ENCODE measurements at places on chromosomes 7 and 10.

GRCh38 chr10:44696496-44696895 lies 214.6 kb upstream of the TMEM72 start:
- no peak for DNase-seq

GRCh38 chr7:8160779-8161345 lies 101.1 kb downstream of the ICA1 start:
- no peak for DNase-seq

- DNase-seq, result no peak
These were observed 46.1 kb upstream of the R3HCC1L start for GRCh38 chr10:98088186-98088971.

DNA sequence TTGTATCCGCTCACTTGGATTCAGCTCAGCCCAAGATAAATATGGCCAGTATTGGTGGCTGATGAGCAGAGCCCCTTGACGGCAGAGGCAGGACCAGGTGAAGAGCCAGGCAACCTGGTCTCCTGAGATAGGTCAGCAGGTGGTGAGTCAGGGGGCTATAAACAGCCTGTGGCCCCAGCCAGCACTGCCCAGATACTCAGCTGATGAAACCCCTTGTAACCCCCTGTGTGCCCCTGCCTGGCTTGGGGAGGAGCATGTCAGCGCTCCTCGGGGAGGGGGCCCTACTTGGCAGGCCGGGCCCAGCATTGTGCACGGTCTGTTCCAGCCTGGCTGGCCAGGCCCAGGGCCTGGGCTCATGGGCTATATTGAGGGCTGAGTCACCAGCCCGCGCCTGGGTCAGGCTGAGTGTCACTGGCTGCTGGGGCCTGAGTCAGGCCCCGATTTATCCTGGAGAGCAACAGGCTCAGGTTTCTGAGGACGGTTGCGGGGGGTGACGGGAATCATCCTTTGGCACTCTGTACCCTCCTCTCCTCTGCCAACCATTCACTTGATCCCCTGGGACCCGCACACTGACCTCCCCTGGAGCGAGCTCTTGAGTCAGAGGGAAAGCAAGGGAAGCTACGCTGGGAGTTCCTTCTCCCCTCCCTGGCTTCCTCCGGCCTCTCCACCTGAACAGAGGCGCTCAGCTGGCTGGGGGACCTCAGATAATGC lies 2.8 kb upstream of the FLNC start:
- no peak for DNase-seq

GRCh38 chr7:5218564-5219360 lies 28.7 kb downstream of the WIPI2 start:
- no peak for DNase-seq

DNA sequence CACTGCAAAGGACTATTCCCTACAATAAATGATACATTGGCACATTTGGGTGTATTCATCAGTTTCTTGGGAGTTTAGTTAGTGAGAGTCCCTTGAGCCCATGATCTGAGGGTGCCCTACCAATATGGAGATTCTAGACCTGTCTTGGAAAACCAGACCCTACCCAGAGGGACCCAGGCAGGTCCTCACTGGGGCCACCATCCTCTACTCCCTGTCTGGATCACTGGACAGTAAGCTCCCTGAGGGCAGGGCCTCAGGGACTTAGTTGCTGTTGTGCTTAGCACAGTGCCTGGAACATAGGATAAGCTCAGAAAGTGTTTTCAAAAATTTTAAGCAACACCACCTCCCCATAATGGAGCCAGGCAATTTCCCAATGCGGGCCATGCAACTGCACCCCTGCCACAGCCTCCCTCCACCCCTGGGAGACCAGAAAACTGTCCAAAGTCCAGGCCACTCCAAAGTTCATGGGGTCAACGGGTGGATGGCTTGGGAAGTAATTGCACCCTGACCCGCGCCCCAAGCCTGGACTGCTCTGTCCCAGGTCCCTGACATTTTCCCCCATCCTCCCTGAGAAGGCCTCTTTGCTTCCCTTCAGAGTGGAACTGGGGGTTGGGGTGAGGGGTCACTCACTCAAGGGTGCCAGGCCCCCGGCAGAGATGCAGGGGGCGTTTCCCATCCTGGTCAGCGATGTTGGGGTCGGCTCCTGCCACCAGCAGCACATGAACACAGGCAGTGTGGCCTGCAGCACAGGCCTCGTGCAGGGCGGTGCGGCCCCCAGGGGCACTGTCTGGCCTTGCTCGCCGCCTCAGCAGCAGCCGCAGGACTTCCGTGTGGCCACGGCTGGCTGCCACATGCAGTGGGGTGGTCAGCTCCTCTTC lies 1.0 kb downstream of the ASB10 start:
- no peak for DNase-seq

- no peak for DNase-seq
These were observed 11.8 kb downstream of the MAFK start for GRCh38 chr7:1542329-1542728.
